Erythroblast (primary cell): ENCODE measurements at places on chromosomes 4 and X.
A peak's percentile ranks its signal among the peaks of the same experiment; 100 is the strongest.

DNA sequence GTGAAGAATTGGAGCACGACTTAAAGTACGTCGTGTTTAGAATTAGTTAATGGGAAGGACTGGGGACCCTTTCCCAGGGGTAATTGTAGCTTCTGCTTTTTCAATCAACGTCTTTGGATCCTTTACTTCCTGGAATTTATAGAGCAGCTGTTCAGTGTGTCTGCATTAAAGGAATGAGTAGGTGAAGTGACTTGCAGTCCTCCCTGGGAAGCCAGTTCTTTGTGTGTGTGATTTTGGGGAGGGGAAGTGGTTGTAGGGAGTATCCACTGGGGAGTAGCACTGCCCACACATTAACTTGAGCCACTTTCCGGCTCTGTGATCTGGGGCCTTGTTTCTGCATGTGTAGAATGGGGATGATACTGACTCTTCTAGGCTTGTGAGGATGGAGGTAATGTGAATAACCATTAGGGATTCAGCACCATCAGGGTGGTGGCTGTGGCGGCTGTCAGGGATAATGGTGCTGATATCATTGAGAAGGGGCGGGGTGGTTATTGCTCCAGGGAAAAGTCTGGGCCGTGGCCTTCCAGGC, 54.7 kb downstream of the TMEM131L start:
- DNase-seq: no peak

DNA sequence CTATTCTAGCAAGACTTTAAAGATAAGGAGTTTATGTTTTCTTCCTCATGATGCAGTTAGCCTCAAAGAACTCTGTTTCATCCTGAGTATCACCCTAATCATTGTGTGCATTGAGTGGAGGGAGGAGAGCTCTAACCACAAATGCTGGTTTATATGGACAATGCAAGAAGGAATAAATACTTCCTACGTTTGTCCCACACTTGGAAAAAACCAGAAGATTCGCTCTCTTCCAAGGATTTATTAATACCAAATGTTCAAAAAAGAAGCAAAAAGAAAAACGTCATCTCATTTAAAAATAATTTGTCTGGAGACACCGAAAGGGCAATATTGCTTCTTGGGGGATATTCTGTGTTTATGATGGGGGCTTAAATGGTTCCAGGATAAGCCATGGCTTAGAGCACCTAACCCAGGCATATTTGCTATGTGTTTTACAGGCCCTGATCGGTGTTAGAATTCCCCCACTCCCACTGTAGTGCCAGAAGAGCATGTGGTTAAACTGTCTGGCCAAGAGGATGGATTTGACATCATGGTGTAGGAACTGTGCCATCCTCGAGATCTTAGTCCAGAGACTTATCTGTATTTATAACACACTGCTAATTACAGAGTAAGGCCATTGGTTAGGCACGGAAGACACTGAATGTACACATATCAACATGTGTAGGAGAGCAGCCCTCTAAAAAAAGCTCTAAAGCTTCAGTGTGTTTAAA, 227.2 kb downstream of the ANK2 start:
- no peak for DNase-seq

- DNase-seq: no peak
Observed at GRCh38 chrX:69959712-69960111, 90.0 kb downstream of the AWAT2 start.

- peak; percentile 31 for DNase-seq
Observed at GRCh38 chrX:37644381-37645305, 40.9 kb upstream of the XK start.

DNA sequence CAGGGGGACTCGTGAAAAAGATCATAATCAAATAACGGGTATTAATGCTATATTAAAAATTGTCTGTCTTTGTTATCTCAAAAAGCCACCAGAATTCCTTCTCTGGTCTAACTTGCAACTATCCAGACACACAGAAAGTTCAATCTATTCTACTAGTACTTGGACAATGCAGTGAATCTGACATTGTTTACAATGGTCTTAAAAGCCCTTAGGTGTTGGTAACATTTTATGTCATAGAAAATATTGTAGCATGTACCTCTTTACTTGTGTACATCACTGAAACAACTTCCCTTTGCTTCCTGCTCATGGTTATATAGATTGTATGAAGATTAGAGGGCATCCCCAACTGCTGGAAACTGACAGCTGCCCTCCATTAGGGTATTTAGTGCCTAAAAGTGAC, 71.1 kb upstream of the PPP3CA start:
- DNase-seq: no peak

GRCh38 chrX:23871905-23872546, 35.7 kb downstream of the APOO start:
- no peak for DNase-seq

DNA sequence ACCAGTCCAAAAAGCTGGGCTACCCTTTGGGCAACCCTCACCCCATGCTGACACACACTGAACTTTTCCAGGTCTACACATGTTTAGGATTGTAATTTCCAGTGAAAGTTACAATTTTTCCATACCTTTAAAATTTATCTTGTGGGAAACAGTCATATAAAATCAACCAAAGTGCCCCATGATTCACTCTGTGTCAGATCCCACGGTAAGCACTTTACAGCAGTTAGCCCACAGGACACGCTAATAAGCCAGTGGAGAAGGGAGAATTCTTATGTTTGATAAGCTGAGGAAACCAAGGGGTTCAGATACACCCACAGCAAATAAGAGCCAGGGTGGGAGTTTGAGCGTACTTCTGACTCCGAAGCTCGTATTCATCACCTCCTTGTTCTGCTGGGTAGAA, 72.4 kb upstream of the TBL1X start:
- DNase-seq: no peak
